AG04450 (cell line): ENCODE measurements at places on chromosomes 1 and 21.

- no peak for DNase-seq
Observed at GRCh38 chr1:101995984-101996745, 561 bp downstream of the OLFM3 start.

- DNase-seq, result no peak
Observed at GRCh38 chr1:151167116-151167515, 1.2 kb downstream of the SCNM1 start.

DNA sequence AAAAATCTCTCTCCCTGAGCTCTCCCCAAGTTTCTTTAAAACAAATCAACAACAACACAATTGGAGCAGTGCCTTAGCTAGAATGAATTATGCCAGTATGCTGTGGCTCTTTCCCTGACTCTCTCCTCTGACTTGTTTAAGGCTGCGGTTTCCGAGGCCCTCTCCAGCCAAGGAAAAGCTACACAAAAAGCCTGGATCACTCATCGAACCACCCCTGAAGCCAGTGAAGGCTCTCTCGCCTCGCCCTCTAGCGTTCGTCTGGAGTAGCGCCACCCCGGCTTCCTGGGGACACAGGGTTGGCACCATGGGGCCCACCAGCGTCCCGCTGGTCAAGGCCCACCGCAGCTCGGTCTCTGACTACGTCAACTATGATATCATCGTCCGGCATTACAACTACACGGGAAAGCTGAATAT is 1.9 kb downstream of the S1PR1 start:
- DNase-seq, result peak; percentile 72

DNA sequence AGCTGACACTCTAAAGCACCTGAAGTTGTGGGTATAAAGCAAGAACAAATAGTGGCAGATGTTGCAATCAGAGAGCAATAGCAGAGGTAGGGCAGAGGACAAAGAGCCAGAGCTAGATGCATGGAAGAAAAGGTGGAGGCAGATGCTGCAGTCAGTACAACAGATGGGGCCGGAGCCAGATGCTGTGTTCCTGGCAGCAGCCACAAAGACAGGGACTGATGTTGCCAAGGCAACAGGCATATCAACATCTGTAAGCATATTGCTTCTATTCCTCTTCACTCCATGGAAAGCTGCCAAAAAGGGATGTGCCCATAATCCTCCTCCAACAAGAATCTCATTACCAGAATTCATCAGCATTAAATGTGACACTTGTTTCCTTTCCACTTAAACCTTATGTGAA is 108.0 kb downstream of the TNNI3K start:
- DNase-seq, result no peak

DNA sequence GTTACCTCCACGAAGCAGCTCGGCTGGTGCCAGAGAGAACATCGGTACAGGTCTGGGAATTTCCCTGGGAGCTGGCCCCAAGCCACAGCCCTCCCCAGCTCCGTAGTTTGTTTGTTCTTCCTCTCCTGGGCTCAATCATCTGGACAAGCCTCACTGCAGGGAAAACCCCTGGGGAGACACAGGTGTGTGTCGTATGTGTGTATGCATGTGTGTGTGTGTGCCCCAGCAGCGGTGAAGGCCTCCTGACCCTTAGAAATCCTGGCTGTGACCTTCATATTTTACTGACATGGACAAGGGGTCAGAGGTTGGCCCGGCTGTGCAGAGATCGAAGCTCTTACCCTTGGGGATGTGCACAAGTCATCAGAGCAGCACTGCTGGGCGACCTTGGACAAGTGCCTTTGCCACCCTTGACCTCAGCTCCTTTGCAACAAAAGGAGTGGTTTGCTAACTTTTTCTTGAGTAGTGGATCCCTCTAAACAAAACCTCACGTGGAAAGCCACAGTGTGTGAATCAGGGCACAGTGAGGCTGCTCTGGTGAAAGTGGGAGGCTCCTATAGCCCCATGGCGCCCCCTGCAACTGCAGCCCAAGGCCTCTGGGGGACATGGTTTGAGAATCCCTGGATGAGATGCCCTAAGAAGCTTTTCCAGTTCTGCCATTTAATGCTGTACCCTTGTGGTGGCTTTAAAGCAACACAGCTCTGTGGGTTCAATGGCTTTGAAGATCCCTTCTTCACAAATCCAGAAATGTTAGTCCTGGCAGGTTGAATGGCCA is 12.3 kb upstream of the IL22RA1 start:
- DNase-seq, result no peak

DNA sequence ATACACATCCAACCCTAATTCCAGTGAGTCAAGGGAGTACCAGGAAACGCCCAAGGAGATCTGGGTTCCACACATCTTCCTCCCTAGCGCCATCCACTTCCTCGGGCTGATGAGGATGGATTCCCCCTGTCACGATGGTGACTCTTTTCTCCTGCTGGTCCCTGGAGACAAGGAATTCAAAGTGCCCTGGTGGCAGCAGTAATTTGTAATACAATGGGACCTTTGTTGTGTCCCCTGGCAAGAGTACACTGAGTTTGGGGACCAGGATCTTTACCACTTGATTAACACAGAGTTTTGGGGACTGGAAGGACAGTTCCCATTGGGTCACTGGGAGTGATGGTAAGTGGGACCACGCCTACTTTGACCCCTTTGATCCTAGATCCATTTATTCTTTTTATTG is 9.4 kb upstream of the JAK1 start:
- DNase-seq, result no peak
